ENCODE measurements at places on chromosomes 3 and 15.

DNA sequence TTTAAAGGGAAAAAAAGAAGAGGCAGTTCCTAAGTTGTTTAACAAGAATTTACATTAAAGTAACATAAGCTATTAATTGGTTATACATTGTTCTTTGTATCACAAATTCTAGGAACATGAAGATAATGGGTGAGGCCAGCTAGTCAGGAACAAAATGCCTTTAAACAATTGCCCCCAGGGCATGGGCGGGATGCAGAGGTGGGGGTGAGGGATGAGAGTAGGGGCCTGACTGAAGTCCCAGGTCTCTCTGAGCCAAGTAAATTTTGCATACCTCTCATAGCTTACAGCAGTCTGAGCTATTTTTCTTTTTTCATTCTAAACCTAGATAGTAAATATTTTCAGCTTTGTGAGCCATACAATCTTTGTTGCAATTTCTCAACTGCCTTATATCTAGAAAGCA is 77.8 kb upstream of the RNU6-1 start:
- DNase-seq: peak; percentile 40

DNA sequence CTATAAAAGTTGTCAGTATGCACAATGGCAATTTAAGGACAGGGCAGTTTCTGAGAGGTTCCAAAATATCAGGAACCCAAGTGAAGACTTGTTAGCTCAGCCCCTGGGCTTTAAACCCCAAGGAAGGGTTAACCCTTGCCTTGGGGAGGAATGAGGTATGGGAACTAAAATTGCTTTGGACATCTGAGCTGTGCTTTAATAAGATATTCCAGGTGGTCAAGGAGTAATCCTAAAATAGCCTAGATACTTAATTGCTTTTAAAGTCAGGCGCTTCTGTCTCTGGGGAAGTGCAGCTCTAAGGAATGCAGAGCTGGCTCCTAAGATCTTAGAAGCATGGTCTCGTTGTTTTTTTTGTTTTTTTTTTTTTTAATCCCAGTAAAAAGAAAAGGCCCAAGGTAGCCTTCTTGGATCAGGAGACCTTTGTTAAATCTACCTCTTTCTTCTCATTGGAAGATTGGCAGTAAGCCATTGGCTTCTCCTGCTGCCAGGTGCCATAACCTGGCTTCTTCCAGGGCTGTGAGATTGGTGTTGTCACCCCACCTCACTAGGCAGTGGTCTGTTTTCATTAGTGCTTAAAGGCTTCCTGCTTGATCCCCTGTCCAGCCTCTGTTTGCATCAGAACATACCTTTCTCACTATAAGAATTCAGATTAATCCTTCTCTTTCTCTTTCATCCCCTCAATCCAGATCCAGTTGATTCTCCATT is 24.5 kb downstream of the ARID3B start:
- no peak for DNase-seq

- DNase-seq: no peak
Observed at GRCh38 chr3:111570404-111571030, 24.6 kb downstream of the ZBED2 start.

DNA sequence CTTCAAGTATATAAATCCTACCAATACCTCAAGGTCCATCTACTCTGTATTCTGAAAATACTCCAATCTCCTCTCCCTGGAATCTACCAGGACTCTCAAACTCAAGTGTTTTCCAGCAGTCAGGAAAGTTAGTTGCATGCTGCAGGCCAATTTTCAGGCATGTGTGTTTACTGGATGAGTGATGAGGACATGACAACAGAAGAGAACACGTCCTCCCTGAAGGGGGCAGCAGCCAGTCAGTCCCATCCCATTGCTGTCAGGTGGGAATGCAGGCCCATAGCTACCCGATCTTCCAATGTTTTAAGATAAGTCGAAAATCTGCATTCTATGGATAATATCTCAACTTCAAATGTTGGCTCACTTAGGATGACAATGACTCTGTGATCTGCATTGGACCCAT is 496.2 kb downstream of the FHIT start:
- no peak for DNase-seq

DNA sequence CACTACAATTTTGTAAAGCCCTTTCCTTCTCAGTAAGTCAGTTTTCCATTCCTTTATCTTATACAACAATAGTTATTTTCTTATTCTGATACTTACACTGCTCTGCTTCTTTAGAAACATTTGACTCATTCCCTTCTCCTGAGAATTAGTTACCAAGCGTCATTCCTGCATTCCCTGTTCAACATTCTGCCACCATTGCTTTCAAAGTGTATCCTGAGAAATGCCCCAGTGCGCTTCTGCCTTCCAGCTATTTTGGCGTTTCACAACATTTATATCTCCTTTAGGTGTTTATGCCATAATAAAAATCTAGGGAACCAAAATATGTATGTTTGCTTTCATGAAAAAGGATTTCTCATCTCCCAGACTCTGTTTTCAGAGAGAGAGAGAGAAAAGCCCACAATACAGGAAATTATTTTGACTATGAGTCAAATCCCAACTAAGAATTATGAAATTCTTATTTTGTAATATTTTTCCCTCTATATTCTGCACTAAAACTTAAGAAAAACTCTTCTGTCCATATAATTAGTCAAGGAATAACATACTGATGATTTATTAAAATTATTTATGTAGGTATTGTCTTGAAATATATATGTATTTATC is 118.2 kb upstream of the RAP2B start:
- no peak for DNase-seq

DNA sequence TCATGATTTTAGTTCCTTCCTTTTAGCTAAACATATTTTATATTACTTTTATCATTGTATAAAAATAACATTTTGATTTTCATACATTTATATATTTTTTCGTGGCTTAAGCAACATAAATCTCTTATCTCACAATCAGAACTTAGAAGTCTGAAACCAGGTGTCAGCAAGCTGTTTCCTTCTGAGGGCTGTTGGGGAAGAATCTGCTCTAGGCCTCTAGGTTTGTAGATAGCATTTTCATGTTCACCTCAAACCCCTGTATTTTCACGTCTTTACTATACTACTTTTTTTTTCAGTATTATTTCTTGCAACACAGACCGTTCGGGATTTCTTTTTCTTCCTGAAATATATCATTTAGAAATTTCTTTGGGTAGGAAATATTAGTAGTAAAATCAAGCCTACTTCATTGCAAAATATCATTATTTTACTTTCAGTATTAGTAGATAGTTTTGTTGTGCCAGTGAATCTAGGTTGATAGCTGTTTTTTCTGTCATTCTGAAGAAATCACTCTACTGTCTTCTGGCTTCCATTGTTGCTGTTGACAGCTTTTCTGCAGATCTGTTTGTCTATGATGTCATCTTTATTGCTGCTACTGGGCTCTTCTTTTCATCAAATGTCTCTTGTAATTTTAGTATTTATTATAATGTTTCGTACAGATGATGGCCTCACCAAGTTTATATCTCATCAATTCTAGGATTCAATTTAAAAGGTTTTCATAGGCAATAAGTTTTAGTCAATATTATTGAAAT is 756.3 kb downstream of the VGLL3 start:
- no peak for DNase-seq

- no peak for DNase-seq
Observed at GRCh38 chr3:194871143-194871863, 185.6 kb downstream of the FAM43A start.

- no peak for DNase-seq
Observed at GRCh38 chr3:61936344-61936937, 375.1 kb downstream of the PTPRG start.

DNA sequence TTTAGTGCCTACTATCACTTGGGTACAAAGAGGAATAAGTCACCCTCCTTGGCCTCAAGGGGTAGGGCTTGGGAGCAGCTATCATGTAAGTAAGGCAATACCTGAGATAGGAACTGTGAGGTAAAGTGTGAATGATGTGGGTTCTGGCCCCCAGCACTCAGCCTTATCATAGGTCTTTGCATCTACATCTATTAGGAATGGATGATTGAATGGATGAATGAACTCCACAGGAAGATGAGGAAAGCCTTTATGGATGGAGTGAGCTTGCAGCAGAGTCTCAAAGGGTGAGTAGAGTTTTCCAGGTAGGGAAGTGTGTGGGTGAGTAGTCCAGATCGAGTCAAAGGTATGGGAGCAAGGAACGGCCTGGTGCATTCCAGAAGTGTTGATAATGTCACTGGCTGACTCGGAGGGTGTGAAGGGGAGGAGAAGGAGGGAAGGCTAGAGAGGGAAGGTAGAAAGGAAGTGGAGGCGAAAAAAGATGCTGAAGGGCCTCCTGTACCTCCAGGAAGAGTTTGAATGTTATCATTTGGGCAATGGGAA is 13.1 kb upstream of the ABHD2 start:
- DNase-seq: no peak

DNA sequence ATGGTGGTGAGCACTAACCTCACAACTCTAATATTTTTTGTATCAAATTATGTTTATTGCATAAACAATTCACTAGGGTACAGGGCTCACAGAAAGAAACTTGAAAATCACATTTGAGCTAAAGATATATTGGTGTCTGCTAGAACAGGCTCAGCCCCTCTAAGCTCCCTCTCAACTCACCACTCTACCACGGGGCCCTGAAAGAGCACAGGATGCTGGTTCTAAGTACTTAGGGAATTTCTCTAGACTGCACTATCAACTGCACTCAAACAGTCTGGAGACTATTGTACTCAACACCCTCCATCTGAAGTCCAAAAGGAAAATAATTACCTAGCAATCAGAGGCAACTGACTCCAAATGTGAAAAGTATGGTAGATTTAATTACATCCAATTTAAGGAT is 98.7 kb upstream of the STRIT1 start:
- no peak for DNase-seq

- no peak for DNase-seq
Observed at GRCh38 chr3:3110299-3110630, at the start of gene IL5RA. Gene IL5RA, minus strand, starts transcription at chr3:3110374. Its CDS starts 5,390 bp downstream, at chr3:3104984.

- no peak for DNase-seq
Observed at GRCh38 chr15:80816936-80817335, 37.8 kb downstream of the CEMIP start.

- DNase-seq: no peak
Observed at GRCh38 chr3:190017521-190018288, 103.0 kb downstream of the P3H2 start.

All from right atrium auricular region (tissue), 2 donors.